ENCODE measurements at places on chromosomes 13 and 19.

DNA sequence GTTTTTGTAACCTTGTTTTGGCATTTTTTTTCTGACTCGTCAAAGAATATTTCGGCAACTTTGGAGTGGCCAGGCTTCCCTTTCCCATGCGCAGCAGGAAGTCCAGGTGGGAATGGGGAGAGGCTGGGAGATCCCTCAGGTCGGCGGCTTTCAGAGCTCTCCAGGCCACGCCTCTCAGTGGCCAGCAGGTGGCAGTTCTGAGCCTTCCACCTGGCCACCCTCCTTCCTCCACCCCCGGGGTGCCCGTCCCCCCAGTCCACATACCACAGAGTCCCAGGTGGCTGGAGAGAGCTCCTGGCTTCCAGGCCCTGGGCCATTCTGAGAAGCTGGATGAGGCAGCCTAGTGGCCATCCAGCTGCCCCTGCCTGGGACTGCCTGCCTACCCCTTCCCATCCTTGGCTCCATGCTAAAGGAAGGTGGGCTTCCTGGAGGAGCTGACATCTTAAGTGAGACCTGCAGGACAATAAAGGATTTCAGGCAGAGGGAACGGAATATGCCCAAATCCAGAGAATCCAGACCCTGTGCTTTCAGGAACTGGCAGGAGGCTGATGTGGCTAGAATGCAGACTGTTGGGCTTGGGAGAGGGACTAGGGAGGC is 46.3 kb downstream of the CCNE1 start:
- no peaks in the 10 kb centered on the region for H3K36me3 ChIP-seq
- peaks cover 45% of the 10 kb centered on the region for H3K27me3 ChIP-seq
- no peak overlapping the region for H3K4me3 ChIP-seq
- no peaks in the 10 kb centered on the region for H3K4me1 ChIP-seq

- H3K27me3 ChIP-seq = no peaks in the 10 kb centered on the region
- no peak for DNase-seq
- no peak overlapping the region for H3K27ac ChIP-seq
- no peak overlapping the region for H3K4me3 ChIP-seq
- H3K4me1 ChIP-seq = no peaks in the 10 kb centered on the region
- no peaks in the 10 kb centered on the region for H3K36me3 ChIP-seq
Observed at GRCh38 chr13:73596382-73596781, 537.6 kb downstream of the KLF5 start.

DNA sequence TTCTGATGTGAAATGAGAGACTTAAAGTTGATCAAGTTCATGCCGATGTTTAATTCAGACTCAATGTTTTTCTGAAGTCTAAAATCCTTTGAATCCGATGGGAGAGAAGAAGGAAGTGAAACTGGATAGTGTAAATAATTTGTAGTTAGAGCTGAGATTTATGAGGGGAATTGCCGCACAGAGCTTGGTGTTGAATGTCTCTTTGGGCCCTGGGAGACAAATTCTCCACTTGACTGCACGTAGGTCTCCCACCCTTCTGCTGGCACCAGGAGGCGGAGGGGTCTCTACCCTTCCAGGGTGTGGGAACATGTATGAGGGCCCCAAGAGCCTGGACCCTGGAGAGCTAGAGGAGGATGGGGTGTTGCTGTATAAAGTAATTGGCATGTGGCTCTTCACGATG is 140.8 kb upstream of the SERP2 start:
- H3K27me3 ChIP-seq = peaks cover 21% of the 10 kb centered on the region
- no peak overlapping the region for H3K4me3 ChIP-seq
- H3K4me1 ChIP-seq = peaks cover 2% of the 10 kb centered on the region
- H3K27ac ChIP-seq = no peak overlapping the region
- H3K36me3 ChIP-seq = no peaks in the 10 kb centered on the region
- DNase-seq = no peak

GRCh38 chr19:8457209-8457608 is 12.4 kb downstream of the HNRNPM start:
- no peaks in the 10 kb centered on the region for H3K27me3 ChIP-seq
- no peak overlapping the region for H3K4me3 ChIP-seq
- no peak for DNase-seq
- peaks cover 6% of the 10 kb centered on the region for H3K36me3 ChIP-seq

- peaks cover 17% of the 10 kb centered on the region for H3K36me3 ChIP-seq
- H3K4me3 ChIP-seq = peak within 1 kb of the TSS; percentile 67
- DNase-seq = peak; percentile 43
- H3K27ac ChIP-seq = peak within 1 kb of the TSS; percentile 70
- H3K4me1 ChIP-seq = peaks cover 10% of the 10 kb centered on the region
Observed at GRCh38 chr19:55166530-55167268, at the start of gene DNAAF3. Gene DNAAF3, minus strand, starts transcription at chr19:55166613. Its CDS starts 200 bp downstream, at chr19:55166413.

DNA sequence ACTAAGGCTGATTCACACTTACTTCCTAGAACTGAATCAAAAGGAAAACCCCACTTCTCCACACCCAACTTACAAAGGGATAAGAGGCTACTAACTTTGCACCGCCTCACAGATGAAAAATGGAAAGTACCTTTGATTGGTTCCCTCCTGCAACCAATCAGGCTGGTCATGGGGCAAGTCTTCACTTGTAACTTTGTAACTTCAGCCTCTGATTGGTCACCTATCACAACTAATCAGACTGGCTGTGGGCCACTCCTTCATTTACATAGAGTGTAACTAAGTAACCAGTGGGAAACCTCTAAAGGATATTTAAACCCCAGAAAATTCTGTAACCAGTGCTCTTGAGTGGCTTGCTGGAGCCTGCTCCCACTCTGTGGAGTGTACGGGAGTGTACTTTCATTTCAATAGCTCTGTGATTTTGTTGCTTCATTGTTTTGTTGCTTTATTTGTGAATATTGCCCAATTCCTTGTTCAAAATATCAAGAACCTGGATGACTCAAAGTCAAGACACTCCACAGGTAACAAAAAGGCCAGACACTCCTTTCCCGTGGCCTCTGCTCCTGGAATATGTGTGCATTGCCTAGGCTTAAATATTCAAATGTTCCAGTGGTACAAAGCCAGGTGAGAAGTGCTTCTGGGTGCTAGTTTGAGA is 50.5 kb downstream of the RFC3 start:
- no peak overlapping the region for H3K27ac ChIP-seq
- peaks cover 11% of the 10 kb centered on the region for H3K4me1 ChIP-seq
- H3K27me3 ChIP-seq = no peaks in the 10 kb centered on the region
- H3K4me3 ChIP-seq = no peak overlapping the region
- DNase-seq = no peak
- H3K36me3 ChIP-seq = peaks cover 11% of the 10 kb centered on the region

DNA sequence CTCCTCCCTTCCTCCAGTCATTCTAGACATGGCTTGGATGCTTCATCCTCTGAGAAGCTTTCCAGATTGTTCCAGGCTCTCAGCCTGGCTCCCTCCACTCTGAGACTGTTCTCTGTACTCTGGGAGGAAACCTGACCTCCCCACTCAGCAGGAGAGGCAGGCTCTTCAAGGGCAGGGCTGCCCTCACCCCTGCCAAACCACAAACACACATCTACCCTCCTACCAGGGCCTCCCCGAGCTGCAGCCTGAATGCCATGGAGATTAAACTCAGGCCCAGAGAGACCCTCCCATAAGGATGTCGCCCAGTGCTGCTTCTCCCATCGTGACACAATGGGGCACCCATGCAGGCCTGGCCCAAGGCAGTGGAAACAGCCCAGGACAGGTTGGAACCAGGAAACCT is 16.2 kb downstream of the NUMBL start:
- peaks cover 3% of the 10 kb centered on the region for H3K4me1 ChIP-seq
- H3K36me3 ChIP-seq = peaks cover 10% of the 10 kb centered on the region
- DNase-seq = no peak

GRCh38 chr13:89153941-89154340 is 1482.8 kb downstream of the SLITRK5 start:
- no peaks in the 10 kb centered on the region for H3K36me3 ChIP-seq
- no peak overlapping the region for H3K4me3 ChIP-seq
- no peak overlapping the region for H3K27ac ChIP-seq
- no peaks in the 10 kb centered on the region for H3K4me1 ChIP-seq

DNA sequence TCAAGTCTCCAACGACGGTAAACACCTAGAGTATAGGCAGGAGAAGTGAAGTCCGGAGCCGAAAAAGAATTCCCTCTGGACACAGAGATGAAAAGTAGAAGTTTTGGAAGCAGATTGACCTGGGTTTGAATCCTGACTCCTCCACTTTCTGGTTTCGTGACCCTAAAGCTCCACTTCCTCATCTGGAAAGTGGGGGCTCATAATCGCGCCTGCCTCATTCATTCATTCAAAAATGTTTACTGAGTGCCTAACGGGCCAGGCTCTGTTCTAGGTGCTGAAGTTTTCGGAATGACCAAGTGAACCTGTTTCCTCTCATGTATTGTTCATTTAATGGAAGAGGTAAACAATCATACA is 7.1 kb upstream of the EML2 start:
- H3K36me3 ChIP-seq = no peaks in the 10 kb centered on the region
- peak overlapping the region; percentile 84 for H3K4me3 ChIP-seq
- no peak overlapping the region for H3K27ac ChIP-seq
- H3K4me1 ChIP-seq = peaks cover 25% of the 10 kb centered on the region
- H3K27me3 ChIP-seq = peaks cover 17% of the 10 kb centered on the region
- no peak for DNase-seq

DNA sequence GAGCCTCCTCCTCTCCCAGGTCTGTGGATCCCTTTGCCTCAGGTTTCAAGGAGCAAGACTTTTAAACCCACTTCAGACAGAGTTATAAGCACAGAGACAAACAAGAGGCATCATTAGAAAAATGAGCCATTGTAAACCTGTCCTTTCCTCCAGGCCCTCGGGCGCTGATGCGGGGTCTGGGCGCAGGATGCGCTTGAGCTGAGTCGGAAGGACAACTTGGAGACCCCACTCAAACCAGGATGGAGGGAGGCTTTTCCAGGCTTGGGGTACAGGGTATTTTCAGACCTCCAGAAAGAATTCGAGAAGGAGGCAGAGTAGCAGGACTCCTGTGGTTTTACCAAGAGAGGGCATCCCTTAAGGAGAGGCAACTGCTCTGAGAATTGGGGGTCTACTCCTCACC is 155.6 kb downstream of the NUFIP1 start:
- no peak for DNase-seq
- H3K4me3 ChIP-seq = no peak overlapping the region
- H3K36me3 ChIP-seq = no peaks in the 10 kb centered on the region
- H3K27me3 ChIP-seq = peaks cover 8% of the 10 kb centered on the region
- H3K4me1 ChIP-seq = no peaks in the 10 kb centered on the region
- no peak overlapping the region for H3K27ac ChIP-seq

GRCh38 chr19:338421-338820 is 6.2 kb downstream of the MIER2 start:
- no peak overlapping the region for H3K4me3 ChIP-seq
- DNase-seq = no peak
- H3K27me3 ChIP-seq = no peaks in the 10 kb centered on the region
- H3K4me1 ChIP-seq = peaks cover 36% of the 10 kb centered on the region
- H3K27ac ChIP-seq = no peak overlapping the region

Measured in naive B cell (primary cell).